ENCODE measurements at places on chromosomes 6 and 20.
A peak's percentile ranks its signal among the peaks of the same experiment; 100 is the strongest.

GRCh38 chr6:117226778-117227177 is 38.6 kb upstream of the VGLL2 start:
- no peak for DNase-seq

GRCh38 chr6:19925533-19925932 is 88.4 kb downstream of the ID4 start:
- no peak for DNase-seq

DNA sequence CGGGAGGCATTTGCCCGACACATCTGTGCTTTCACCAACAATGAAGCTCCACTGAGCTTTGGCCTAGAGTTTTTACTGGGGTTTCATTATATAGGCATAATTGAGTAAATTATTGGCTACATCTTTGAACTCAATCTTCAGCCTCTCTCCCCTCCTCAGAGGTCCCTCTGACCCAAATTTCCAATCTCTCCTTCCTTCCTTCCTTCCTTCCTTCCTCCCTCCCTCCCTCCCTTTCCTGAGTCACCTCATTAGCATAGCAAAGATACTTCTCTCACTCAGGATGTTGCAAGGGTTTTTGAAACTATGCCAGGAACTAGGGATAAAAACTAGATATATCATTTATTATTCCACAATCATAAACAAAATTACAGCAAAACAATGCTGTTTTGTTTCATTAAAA is 238.2 kb upstream of the PRND start:
- DNase-seq: no peak

GRCh38 chr6:129575378-129576118 is 134.4 kb downstream of the ARHGAP18 start:
- DNase-seq: peak; percentile 14

GRCh38 chr6:18990059-18990978 is 603.2 kb downstream of the RNF144B start:
- no peak for DNase-seq

DNA sequence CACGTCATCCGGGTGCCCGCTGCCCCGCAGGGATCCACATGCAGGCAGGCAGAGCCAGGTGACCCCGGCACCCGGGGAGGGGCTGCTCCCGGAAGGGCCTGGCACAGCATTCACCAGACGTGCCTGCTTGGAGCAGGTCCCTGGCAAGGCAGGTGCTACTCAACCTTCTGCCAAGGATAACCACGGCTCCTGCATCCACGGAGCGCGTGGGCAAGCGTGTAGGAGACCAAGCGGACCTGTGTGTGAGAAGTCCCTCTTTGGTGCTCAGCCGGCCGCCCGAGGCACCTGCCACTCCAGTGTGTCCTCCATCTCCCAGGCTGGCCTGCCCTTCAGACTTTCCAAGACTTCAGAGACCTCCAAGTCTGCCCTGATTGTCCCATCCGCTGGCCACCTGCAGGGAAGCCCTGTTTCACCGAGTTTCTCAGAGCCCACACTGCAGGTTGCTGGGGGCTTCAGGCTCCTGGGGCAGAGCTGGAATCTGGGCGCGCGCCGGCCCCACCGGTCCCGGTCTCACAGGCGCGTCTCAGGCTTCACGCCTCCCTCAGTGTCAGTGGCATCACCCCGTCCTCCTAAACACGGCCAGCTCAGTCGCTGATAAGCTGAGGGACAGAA is 124.3 kb downstream of the DLL1 start:
- DNase-seq: no peak

- DNase-seq: no peak
These were observed 1.4 kb upstream of the TREML4 start for GRCh38 chr6:41226752-41227151.
